ENCODE measurements at places on chromosomes 6 and 20. TPM values are rescaled to one million over a fixed set of nuclear protein-coding genes. Genes with fewer than 3 reads are reported as not detected.

The PI3 gene
- not detected for total RNA-seq

- peak; percentile 16 for DNase-seq
These were observed 130.6 kb upstream of the INSM1 start for GRCh38 chr20:20237093-20237959.

The ID4 gene
- total RNA-seq, result not detected

GRCh38 chr6:170489836-170490235 lies 63.3 kb downstream of the PSMB1 start:
- no peak for DNase-seq

GRCh38 chr20:50762045-50762422 lies 30.7 kb downstream of the PARD6B start:
- no peak for DNase-seq

GRCh38 chr6:87828044-87828443 lies 126.0 kb upstream of the AKIRIN2 start:
- DNase-seq, result no peak

The SPATA25 gene
- 1.0 TPM for total RNA-seq

- no peak for DNase-seq
These were observed 225.3 kb upstream of the HTR1E start for GRCh38 chr6:86712039-86712438.

DNA sequence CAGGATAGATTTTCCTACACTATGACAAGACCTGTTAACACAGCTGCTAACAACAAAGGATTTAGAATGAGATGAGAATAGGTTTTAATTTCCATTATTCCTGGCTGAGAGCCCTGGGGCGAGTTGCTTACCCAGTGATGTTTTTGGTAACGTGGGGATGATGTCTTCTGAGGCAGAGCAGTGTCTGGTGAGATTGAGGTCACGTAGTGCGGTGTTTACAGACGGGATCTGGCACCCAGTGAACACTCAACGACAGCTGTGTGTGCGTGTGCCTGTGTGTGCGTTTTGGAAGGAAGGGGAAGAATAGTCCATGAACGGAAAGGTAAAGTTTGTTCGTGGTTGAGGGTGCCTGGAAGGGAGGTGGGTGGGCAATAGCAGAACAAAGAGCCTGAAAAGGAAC lies 384.7 kb downstream of the C6orf118 start:
- no peak for DNase-seq

GRCh38 chr20:35299780-35300179 lies 7.6 kb upstream of the FAM83C start:
- DNase-seq, result no peak

The E2F3 gene
- total RNA-seq, result 21.5 TPM

The DPPA5 gene
- not detected for total RNA-seq

The CRISP2 gene
- total RNA-seq, result not detected

DNA sequence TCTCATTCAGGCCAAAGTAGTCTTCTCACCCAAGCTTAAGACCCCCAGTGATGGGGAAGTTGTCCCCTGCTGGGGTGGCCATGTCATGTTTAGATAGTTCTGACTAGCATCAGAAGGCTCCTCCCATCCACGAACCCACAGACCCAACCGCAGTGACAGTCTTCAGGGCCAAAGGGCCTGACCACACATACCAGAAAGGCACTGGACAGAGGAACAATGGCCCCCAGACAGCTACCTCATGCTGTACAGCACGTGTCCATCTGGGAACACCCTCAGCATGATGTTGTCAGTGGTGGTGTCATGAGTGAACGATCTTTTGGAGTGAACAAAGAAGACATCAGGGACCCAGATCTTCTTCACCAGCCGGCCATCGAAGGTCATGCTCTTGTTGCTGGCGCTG lies 46.3 kb downstream of the GABRR2 start:
- no peak for DNase-seq

- no peak for DNase-seq
These were observed 1.1 kb downstream of the PAX1 start for GRCh38 chr20:21706261-21707195.

- peak; percentile 14 for DNase-seq
These were observed 22.5 kb upstream of the C6orf58 start for GRCh38 chr6:127554435-127555006.

DNA sequence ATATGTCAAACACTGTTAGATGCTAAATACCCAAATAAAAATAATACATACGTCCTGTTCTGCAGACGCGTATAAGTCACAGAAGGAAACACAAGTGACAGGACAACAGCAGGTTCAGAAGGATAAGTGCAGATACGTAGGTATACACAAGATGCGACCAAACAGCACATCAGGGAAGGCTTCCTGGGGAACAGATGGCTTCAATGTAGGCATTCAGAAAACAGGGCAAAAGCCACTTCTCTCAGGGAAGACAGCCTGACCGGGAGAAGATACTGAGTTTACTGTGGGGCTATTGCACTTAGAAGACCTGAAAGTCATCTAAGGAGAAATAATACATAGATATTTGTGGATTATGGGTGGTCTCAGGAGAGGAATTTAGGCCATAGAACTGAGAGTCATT lies 1.9 kb downstream of the HLA-DPA1 start:
- no peak for DNase-seq

DNA sequence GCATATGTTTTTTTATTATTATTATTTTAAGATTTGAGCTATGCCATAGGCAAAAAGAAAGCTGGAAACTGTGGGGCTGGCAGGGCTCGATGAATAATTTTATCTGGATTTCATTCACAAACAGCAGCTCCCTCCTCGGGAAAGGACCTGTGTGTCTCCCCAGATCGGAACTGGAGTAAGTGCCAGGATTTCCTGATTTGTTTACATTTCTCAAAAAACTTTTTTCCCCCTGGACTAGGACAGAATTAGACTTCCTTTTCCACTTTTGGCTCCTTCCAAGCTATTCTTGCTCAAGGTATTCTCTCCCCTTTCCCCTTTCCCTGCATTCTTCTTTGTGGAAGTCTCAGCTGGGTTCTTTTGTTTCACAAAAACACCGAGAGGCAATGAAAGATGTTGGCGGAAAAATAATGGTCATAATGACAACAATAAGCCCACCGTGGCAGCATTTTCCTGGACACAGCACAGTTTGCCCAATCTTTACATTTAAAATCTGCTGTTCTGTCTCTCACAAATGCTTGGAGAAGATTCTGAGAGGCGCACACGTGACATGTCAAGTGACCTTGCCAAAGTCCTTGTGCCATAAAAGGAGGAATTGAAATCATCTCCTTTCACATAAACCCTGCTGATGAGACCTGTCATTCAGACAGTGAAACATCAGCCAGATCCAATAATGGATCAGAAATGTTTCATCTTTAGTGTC lies 85.8 kb upstream of the PREP start:
- DNase-seq, result no peak

DNA sequence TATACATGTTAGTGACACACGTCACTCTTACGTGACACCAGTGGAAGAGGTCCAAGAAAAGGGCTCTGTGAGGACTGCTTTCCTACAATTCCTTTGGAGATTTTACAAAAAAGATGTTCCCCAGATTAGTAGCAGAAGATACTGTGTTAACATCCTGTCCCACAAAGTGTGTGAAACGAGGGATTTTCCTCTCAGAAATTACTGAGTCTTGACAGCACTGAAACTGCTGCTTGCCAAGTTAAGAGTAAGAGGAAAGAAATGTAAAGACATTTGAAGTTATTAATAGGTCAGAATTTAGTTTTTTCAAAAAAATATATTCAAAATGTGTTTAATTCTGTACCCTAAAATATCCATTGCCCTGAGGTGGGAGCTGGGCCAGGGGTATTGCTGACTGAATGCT lies 58.8 kb upstream of the MAP7 start:
- DNase-seq, result no peak

- DNase-seq, result no peak
These were observed 602.5 kb upstream of the CDH4 start for GRCh38 chr20:60649541-60649940.

DNA sequence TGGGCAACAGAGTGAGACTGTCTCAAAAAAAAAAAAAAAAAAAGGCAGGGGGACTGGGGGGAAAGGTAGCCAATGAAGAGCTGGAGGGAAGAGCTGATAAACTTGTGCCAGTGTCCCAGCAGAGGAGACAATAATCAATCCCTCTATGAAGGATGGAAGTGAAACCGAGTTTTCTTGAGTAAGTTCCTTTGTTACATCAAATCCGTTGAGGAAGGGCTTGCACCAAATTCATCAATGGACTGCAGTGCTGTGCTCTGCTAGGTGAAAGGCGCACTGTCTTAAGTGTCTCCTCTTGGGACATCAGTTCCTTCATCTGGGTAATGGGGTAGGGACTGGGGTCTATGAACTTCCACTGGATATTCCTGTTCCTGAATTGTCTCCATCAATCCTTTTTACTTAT lies 3.0 kb upstream of the CRIP3 start:
- DNase-seq, result no peak

- no peak for DNase-seq
These were observed 62.1 kb downstream of the OLIG3 start for GRCh38 chr6:137432054-137432611.

GRCh38 chr6:147642458-147642857 lies 134.0 kb downstream of the SAMD5 start:
- DNase-seq, result no peak

- no peak for DNase-seq
These were observed 27.3 kb downstream of the RRBP1 start for GRCh38 chr20:17654649-17655285.

DNA sequence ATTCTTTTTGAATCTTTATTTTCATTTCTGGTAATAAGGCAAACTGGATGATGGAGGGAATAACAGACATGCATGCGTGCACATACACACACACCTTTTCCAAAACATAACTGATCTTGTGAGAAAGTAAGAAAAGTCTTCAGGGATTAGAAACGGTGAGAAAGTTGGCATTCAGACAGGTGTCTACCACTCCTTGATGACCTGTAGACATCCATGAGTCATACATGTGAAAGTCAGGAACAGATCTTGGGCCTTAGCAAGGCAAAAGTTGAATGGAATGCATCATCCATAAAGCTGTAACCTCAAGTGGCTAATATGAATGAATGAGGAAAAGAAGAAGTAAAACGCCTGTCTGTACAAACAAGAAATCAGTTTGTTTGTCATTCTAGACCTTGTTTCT lies 97.3 kb downstream of the GRIK2 start:
- no peak for DNase-seq

DNA sequence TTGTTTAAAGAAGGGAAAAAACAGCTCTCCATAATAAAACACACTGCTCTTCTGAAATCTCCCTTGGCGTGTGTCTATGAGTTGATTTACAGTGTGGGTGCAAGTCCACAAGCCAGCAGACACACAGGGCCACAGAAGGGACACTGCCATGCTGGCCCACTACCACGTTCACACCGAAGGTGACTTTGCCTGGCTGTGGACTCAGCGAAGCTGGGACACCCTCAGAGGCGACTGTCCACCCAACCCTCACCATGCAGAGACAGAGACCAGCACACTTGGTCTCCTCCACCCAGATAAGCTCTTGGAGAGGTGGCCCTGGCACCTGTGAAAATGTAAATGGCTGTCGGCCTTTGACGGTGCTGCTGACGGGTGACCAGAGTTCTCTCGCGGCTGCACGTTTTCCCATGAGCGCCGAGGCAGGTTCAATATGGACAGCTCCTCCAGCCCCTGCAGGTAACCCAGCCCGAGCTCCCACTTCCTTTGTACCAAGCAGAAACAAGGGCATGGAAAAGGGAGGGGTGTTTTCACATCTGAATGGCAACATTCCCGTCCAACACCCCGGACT lies 78.0 kb downstream of the YTHDF1 start:
- DNase-seq, result no peak
